Stimulated activated CD8-positive, alpha-beta memory T cell treated with anti-CD3 and anti-CD28 coated beads, Interleukin-4, amount 100 ng/mL, for 48 hours (primary cell): ENCODE measurements at places on chromosomes 2 and 18.

- no peak for DNase-seq
These were observed 404.9 kb upstream of the ZEB2 start for GRCh38 chr2:144924827-144925226.

GRCh38 chr2:8202132-8202531, 479.7 kb upstream of the ID2 start:
- no peak for DNase-seq

DNA sequence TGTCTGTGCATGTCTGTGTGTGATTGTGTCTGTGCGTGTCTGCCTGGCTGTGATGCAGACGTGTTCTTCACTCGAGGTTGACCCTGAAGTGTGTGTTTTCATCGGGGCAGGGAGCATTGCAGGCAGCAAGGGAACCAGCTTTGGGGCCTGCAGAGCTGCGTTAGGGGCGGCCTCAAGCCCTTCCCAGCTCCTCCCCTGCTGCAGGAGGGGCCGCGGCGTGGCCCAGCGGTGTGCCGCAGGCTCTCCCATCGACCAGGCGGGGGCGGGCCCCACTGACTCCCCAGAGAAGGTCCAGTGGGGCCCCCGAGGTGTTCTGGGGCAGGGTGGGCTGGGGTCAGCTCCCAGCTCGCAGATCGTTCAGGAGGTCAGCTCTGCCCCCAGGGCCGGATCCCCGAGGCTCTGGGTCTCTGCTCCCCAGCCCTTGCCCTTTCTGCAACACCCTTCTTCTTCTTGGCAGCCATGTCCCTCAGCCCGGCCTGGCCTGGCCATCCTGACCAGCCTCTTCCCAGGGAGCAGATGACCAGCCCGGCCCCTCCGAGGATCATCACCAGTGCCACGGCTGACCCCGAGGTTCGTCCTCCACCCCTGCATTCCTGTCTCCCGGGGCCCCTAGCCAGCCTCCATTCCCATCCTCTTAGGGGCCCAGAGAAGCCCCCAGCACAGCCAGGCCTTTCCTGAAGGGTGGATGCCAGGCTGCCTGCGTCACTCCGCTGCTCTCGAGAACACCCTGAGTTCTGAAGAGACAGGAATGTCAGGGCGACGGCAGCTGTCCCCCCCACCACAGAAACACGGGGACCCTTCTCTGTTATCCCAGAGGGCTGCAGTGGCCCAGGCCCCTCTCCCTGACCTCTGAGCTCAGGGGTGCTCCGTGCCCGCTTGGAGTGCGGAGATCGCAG, 11.1 kb upstream of the KLHL30 start:
- no peak for DNase-seq

GRCh38 chr2:125086313-125087184, 1061.5 kb downstream of the CNTNAP5 start:
- no peak for DNase-seq

DNA sequence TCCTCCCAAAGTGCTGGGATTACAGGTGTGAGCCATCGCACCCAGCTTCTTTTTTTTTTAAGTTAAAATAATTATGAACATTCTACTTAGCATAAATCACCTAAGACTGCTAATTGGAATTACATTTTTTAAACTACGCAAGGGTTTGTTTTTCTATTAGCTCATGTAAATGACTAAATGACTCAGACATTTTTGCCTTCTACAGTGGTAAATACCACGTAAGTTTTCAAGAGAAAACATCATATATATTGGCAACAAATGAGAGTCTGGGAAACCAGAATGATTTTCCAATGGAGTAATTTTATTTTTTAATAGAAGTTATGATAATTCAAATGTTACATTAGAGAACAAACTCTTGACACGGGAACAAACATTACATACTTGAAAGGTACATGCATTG, 259.0 kb downstream of the ZNF385B start:
- no peak for DNase-seq

GRCh38 chr18:51066273-51066672, 36.3 kb downstream of the SMAD4 start:
- no peak for DNase-seq

- no peak for DNase-seq
These were observed 315.3 kb downstream of the CYP26B1 start for GRCh38 chr2:71832388-71832787.

DNA sequence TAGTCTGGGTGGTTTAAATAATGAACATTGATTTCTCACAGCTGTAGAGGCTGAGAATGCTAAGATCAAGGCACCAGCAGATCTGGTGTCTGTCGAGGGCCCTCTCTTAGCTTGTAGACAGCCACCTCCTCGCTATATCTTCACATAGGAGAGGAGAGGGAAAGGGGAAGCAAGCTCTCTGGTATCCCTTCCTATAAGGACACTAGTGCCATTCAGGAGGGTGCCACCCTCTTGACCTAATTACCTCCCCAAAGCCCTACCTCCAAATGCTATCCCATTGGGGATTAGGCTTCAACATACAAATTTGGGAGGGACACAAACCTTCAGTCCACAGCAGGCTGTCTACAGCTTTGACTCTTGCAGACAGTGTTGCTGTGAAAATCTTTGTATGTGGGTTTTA, 76.7 kb downstream of the BOLA3 start:
- no peak for DNase-seq

DNA sequence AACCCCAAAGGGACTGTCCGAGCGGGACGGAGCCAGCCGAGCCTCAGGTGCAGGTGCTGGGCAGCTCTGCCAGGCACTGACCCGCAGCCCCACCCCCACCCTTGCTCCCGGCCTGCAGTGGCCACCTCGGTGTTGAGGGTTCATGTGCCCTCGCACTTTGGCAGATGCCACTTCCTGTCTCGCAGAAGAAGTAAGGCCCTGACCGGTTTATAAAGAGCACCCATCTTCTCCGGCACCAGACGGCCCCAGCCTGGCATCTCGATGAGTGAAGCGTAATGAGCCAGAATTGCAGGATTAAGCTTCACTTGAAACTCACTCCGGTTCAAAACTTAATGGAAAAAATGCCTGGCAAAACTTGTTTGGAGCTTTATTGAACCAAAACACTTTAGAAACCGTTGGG, 10.9 kb upstream of the NFATC1 start:
- no peak for DNase-seq

GRCh38 chr18:24530630-24531111, 70.2 kb downstream of the HRH4 start:
- peak; percentile 27 for DNase-seq

DNA sequence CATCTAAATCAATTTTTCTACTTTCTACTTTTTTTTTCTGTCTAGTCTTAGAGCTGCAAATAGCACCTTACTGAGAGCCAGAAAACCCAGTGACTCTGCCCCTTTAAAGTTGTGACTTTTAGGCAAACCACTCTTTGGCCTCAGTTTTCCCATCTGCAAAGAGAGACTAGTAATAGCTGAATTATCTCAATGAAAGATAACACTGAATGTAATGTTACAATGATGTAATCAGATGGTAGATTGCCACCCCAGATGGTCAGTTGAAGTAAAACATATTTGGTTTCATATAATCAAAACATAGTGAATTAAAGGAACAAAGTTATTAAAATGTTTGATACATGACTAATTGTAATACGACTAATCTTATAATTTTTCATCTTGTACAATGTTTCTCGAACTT, 5.0 kb upstream of the APCDD1 start:
- no peak for DNase-seq

- no peak for DNase-seq
These were observed 17.2 kb upstream of the LYPD6B start for GRCh38 chr2:149021271-149021719.

- DNase-seq = no peak
These were observed 27.6 kb upstream of the SSB start for GRCh38 chr2:169771021-169771420.

DNA sequence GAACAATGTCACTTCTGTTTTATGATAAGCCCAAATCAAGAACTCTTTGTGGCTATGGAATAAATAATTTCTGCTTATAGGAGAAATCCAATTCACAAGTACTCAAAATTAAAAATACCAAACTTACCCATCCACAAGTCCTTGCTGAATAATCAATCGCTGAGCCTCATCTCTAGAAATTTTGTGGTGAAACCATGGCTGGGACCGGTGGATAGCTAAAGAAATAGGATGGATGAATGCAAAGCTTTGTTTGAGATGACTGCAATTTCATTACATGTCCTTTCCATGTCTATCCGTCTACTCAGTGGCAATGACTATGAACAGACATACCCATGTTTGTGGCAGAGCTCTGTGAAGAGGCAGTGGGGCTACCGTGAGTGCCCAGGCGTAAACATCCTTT, 124.4 kb downstream of the GRB14 start:
- no peak for DNase-seq

- peak; percentile 60 for DNase-seq
These were observed 109.0 kb upstream of the CBLN2 start for GRCh38 chr18:72652990-72653593.

DNA sequence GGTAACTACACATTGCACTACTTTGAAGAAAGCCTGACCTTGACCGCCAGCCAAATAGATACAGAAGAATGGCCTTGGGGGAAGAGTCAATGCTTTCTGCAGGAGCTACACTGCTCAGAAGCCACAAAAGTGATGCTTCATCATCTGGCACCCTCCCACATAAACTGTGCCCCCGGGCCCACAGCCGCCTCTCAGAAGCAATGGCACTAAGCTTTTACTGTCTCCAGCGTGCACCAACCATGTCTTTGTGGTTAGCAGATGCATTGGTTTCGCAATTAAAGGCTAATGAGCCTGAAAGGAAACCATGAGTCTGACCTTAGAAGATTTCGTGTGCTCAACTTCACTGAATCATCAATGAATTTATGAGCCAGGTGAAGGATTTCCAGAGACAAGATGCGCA, 209.4 kb upstream of the TRIB2 start:
- DNase-seq = peak; percentile 82

GRCh38 chr2:25159949-25160348, 8.4 kb downstream of the POMC start:
- DNase-seq = no peak

DNA sequence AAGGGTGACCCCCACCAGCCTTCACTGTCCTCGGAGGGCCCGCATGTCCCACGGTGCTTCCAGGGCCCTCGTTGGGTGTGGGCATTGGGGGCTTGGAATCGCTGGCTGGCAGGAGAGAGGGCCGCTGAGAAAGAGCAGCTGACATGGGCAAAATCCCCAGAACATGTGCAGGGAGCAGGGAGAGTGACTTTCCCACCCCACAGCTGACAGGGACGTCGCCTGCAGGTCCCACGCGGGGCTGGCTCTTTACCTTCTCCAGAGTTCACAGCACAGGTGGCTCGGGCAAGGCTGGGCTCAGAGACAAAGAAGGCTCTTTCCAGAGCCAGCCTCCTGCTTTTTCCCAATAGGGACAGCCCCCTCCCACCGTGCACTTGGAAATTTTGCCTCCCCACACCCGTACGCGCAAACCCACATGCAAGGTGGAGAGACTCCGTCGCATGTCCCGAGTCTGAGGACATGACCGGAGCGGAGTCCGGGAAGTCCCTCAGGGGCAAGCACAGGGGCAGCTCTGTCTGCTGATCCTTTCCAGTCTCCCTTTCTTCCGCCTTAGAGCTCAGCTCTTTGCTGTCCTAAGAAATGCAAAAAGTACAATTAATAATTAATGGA, 370.2 kb upstream of the MYT1L start:
- no peak for DNase-seq

DNA sequence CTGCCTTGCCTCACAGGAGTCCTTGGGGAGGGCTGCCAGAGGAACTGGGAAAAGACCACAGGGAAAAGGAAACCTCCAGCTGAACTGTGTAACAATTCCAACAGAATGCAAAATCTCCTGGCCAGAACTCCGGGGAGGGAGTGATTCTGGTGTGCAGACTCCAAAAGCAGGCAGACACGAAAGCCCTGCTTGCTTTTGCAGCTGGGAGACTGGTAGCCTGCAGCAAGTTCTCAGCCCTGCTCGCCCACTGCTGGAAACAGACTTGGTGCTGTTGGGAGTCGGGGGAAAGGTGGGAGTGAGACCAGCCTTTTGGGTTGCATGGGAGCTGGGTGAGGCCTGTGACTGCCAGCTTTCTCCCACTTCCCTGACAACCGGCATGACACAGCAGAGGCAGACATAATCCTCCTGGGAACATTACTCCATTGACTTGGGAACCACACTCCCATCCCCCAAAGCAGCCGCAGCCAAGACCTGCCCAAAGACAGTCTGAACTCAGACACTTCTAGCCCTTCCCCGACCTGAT, 26.0 kb upstream of the NMI start:
- DNase-seq = no peak

DNA sequence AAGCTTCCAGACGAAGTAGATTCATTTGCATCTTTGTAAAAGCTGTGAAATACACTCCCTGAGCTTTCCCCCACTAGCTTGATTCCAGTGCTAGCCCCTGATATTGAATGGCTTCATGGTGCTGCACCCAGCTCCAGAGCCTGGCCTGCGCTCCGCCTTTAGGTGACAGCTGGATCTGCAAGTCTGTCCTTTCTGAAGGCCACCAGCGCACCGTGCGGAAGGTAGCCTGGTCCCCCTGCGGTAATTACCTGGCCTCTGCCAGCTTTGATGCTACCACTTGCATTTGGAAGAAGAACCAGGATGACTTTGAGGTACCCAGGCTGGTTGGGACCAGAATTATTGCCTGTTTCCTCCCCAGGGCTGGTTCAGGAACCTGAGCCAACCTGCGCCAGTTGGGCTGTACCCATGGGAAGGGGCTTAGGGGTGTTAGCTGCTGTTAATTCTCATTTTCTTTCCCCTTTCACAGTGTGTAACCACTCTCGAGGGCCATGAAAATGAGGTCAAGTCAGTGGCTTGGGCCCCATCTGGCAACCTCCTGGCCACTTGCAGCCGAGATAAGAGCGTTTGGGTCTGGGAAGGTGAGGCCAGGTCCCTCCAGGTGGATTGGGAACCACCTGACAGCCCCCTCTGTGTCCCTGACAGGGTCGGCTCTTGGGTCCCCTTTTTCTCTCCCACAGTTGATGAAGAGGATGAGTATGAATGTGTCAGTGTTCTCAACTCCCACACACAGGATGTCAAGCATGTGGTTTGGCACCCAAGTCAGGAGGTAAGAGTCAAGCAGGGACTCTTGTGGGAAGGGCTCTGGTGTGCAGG, 1.3 kb downstream of the CIAO1 start:
- peak; percentile 73 for DNase-seq

- DNase-seq = no peak
These were observed 796.1 kb downstream of the EPHA4 start for GRCh38 chr2:220775856-220776488.

- no peak for DNase-seq
These were observed 109.6 kb downstream of the LAMA3 start for GRCh38 chr18:23798824-23799223.

DNA sequence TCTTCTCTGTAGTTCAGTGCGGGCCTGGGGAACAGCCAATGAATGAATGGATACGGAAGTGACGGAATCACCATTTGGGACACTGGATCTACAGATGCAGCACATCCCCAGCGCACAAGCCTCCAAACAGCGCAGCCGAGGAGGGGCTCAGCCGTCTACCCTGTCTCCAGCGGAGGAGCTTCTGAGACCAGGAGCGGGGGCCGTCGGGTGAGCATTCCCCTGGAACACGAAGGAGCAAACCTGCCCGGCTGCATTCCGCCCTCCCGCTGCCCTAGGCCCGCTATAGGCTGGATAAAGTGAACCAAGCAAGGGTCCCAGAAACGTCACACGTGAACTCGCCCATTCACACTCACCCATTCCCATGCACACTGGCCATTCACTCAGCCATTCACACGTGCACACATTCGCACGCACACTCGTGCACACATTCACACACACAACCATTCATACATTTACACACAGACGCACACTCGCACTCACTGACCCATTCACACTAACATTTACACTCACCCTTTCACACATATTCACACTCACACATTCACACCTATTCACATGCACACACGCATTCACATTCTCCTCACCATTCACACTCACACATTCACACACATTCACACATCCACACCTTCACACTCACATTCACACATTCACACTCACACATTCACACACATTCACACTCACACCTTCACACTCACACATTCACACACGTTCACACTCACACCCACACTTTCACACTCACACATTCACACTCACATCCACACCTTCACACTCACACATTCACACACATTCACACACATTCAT, 63.4 kb downstream of the BIN1 start:
- no peak for DNase-seq
